ENCODE measurements at places on chromosomes 11 and 22.
A peak's percentile ranks its signal among the peaks of the same experiment; 100 is the strongest.

- no peak for DNase-seq
Measured at GRCh38 chr11:58152781-58153180, 27.5 kb upstream of the OR9I1 start.

DNA sequence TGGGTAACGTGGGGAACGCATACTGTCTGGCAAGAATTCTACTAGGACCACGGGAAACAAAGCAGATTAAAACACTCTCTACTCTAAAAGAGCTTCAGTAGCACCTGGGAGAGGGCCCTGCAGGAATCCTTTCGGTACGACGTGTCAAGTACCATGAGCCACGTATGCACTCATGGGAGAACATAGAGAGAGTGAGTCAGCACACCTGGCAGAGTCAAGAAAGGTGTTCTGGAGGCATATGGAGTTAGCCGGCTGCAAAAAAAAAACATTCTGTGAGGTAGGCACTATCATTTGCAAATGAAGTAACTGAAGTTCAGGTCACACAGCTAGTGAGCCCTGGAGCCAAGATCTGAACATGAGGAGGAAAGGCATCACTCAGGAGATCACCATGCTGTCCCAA lies 71.1 kb upstream of the BID start:
- no peak for DNase-seq

DNA sequence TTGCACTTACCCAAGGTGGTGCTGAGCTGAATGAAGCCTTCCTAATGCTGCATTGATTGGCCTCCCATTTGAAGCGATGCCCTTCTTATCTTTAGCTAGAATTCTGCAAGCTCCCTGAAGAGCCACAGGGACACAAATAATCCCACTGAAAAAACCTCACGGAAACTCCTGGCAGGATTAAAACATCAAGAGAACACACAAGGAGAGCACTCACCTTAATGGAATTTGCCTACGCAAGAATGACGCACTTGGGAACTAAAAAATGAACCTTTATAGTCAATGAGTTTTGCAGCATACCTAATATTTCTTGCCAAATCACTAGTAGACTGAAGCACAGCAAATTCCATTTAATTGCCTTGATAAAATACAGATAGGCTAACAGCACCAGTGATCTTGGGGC lies 232.8 kb upstream of the UBASH3B start:
- DNase-seq = no peak

DNA sequence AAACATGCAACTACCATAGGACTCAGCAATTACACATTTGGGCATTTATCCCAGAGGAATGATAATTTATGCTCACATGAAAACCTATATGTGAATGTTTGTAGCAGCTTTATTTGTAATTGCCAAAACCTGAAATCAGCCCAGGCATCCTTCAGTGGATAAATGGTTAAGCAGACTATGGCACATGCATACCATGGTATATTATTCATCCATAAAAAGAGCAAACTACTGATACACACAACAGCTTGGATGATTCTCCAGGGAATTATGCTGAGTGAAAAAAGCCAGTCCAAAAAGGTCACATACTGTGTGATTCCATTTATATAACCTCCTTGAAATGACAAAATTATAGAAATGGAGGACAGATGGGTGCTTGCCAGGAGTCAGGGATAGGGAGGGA lies 86.7 kb downstream of the ALX4 start:
- no peak for DNase-seq

GRCh38 chr11:6404342-6405051 lies 14.2 kb downstream of the SMPD1 start:
- no peak for DNase-seq

DNA sequence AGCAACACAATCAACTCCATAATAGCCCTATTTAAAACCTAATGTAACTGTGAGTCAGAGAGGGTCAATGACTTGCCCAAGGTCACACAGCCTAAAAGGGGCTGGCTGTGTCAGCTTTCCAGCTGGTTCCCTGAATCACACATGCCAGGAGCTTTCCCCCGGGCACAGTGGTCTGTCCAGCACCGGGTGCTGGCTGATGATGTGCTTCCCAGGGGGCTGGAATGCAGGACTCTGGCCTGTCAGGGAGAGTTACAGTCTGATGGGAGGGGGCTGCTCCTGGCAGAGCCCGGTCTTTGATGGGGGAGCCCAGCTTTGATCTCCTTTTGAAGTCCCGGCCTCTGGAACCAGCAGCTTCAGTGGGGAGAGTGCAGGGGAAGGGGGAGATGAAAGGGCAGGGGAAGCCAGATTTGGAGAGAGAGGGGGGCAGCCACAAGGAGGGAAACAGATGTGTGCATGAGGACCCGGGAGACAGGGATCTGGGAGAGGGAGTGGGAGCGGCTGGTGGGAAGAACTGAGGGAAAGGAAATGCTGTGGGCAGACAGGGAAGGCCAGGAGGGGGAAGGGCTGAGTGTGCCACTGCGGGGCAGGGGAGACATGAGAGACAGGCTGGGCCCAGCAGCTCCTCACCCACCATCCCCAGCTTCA lies 102.7 kb downstream of the NECTIN1 start:
- no peak for DNase-seq

DNA sequence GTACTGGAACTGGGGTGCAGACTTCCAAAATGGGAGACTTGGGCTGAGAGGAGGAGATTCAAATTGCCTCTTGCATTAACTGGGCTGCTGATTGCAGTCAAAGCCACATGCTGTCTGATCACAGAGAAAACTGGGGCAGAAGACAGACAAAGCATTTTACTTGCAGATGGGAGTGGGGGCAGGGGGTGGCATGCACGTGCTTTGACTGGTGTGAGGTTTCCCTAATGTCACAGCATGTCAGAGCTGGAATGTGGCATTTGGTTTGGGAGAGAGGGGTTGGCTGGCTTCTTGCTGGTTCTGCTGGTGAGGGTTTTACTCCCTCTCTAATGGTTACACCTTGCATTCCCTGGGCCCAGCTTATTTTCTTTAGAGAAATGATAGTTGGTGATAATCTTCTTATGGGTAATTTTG lies 2.9 kb downstream of the TUB start:
- DNase-seq = no peak

DNA sequence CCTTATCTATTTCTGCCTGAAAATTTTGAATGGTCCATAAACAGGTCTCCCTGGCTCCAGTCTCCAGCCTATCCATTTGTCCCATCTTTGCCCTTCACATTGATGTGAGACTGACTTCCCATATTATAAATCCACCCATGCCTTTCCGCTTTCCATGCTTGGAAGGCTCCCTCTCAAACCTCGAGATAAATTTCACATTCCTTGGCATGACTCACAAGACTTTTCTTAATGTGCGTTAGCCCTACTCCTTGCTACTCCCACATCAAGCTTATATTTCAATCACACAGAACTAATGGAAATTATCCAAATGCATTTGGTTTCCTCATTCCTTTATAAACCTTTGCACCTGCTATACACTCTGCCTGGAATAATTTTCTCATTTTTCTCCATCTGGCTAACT lies 163.7 kb upstream of the NTM start:
- no peak for DNase-seq

GRCh38 chr11:1549338-1550330 lies 22.4 kb downstream of the DUSP8 start:
- no peak for DNase-seq

DNA sequence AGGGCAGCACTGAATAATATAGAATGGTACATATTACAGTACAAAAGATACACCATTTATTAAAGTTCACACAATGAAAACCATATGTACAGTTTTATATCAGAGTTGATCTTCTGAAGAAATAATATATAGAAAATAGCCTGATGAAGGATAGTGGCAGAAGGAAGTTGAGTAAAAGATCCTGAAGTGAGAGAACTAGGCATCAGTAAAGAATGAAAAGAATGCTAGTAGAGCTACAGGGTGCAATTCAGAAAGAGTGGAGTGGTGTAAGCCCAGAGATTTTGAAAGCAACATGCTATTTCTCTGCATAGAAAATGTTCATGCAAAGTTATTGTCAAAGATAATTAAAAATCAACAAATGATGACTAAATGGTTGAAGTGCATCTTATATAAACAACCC lies 1552.7 kb upstream of the TENM4 start:
- no peak for DNase-seq

- no peak for DNase-seq
Measured at GRCh38 chr11:111812211-111812610, 46.0 kb upstream of the PPP2R1B start.

- no peak for DNase-seq
Measured at GRCh38 chr11:12263141-12263693, 114.2 kb upstream of the PARVA start.

GRCh38 chr22:27068121-27068520 lies 410.7 kb downstream of the MIAT start:
- DNase-seq = no peak

GRCh38 chr11:72900013-72900412 lies 85.8 kb downstream of the ATG16L2 start:
- DNase-seq = no peak

- DNase-seq = peak; percentile 62
Measured at GRCh38 chr11:86291466-86292262, 10.4 kb upstream of the HIKESHI start.

DNA sequence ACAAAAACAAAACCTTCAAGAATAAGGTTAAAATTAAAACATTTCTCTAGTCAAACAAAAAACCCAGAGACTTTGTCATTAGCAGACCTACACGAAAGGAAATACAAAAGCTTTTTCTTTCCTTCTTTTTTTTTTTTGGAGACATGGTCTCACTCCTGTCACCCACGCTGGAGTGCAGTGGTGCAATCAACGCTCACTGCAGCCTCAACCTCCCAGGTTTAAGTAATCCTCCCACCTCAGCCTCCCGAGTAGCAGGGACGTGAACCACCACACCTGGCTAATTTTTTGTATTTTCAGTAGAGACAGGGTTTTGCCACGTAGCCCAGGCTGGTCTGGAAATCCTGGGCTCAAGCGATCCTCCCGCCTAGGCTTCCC lies 30.5 kb downstream of the PLA2G6 start:
- no peak for DNase-seq

DNA sequence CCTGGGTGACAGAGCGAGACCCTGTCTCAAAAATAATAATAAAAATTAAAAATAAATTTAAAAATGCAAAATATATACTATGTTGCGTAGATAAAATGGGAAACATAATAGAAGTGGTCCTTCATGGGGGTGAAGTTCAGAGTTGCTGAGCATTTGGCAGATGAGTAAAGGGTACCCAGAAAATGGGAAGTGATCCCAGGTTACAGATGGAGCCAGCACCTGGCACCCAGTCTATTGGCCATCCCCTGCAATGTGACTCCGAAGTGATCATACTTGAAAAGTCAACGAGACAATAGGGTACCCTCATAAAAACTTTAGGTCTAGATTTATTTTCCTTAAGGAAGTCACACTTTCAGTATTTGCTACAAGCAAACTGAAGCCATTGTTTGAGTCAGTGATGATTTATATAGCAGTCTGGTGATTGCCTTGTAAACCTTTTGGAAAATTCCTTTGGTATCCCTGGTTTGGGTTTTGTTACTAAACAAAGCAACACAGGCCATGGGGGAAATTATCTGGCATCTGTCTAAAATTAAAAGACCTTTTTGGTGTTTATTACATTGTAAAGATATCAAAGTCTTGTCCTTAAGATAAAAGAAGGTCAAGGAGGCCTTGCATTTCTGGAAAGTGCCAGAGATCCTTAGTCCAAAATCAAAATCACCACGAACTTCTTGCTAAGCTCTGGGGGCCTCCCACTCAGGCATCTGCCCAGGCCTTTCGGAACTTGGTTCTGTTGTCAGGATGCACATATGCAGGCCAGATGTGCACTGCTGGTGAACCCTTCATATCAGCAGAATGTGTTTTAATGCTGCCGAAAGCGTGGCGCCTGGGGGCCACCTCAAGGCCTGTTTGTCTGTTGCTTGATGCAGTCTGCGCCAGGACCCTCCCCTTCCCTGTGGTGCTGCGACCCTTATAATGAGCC lies 4.3 kb downstream of the SMARCB1 start:
- no peak for DNase-seq

DNA sequence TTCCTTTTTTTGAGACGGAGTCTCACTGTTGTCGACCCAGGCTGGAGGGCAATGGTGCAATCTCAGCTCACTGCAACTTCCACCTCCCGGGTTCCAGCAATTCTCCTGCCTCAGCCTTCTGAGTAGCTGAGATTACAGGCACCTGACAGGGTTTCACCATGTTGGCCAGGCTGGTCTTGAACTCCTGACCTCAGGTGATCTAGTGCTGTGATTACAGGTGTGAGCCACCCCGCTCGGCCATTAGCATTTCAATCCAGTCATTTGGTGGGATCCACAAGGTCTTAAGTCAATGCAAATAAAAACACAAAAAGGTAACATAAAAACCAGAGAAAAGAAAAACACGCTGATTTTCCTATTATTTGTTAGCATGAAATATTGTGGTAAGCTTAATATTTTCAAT lies 1227.2 kb upstream of the TENM4 start:
- no peak for DNase-seq

- DNase-seq = no peak
Measured at GRCh38 chr11:34869425-34869824, 46.8 kb downstream of the APIP start.

GRCh38 chr11:102081313-102081712 lies 28.9 kb upstream of the YAP1 start:
- DNase-seq = no peak

DNA sequence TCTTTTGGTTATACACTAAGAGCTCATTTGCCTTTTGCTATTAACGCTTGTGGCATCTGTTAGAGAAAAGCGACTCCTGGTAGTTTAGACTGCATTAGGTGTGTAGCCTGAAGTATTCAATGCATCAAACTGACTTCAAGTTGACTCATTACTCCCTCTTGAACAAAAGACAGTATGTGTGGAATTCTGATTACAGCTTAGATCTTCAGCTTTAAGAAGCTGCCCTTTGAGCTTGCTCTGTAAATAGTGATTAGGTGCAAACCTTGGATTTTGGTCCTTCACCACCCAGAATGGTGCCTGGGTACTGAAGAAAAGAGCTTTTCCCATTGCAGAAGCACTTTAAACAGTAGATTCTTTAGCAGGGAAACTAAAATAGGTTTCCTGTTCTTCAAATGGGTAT lies 62.1 kb downstream of the FAT3 start:
- DNase-seq = no peak

- DNase-seq = no peak
Measured at GRCh38 chr11:128695539-128696221, 1.8 kb downstream of the FLI1 start.

- no peak for DNase-seq
Measured at GRCh38 chr11:61893981-61894380, 2.6 kb upstream of the FADS3 start.

- peak; percentile 61 for DNase-seq
Measured at GRCh38 chr11:59755701-59756557, 753 bp downstream of the STX3 start.

DNA sequence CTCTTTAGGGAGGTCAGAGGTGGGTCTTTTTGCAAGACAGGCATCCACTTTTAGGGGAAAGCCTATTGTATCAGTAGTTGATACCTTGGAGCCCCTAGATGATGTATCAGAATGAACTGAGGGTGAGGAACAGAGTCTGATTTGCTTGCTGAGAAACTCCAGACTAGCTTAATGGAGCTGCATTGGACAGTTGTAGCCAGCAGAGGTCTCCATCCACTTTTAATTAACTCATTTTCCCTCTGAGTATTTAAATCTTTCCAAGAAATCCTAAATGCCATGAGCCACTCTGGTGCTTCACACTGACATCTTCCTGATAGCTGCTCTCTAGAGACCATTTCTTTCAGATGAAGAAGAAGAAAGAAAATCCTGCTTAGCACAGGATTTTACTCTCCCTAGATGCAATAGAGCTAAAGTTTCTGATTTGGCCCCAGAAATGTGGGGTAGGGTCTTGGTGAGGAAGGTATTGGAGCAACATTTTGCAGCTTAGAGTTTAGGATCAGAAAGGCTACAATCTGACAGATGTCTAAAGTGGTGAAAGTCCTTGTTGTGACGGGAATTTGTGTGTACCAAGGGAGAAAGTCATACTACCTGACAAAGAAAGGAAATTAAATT lies 38.0 kb downstream of the EXT2 start:
- no peak for DNase-seq

Measured in endothelial cell (in vitro differentiated cells).